ENCODE measurements at places on chromosomes 1 and 21. TPM values are rescaled to one million over a fixed set of nuclear protein-coding genes. Genes with fewer than 3 reads are reported as not detected.
A peak's percentile ranks its signal among the peaks of the same experiment; 100 is the strongest.

- no peak for DNase-seq
- H3K27me3 ChIP-seq = no peaks in the 10 kb centered on the region
- H3K4me3 ChIP-seq = no peak overlapping the region
- H3K4me1 ChIP-seq = no peaks in the 10 kb centered on the region
These were observed 167.3 kb downstream of the ZZZ3 start for GRCh38 chr1:77514921-77515776.

DNA sequence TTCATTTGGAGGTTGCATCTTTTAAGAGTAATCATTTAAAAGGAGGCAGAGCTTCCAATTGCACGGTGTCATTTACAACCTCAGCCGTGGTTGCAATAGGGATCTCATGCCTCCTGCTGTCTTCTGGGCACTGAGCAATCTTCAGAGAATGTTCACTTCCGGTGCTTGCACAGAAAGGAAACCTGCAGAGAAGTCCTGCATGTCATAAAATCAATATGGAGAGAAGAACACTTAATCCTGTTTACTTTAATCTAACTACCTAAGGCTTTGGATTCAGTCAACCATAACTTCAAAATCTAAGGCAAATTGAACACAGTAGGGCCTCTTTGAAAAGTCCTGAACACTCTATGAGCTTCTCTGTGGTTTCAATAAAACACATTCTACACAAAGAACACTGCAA, 11.3 kb upstream of the MAP10 start:
- no peak overlapping the region for H3K27ac ChIP-seq
- H3K4me1 ChIP-seq = no peaks in the 10 kb centered on the region
- no peaks in the 10 kb centered on the region for H3K27me3 ChIP-seq
- no peak overlapping the region for H3K4me3 ChIP-seq

DNA sequence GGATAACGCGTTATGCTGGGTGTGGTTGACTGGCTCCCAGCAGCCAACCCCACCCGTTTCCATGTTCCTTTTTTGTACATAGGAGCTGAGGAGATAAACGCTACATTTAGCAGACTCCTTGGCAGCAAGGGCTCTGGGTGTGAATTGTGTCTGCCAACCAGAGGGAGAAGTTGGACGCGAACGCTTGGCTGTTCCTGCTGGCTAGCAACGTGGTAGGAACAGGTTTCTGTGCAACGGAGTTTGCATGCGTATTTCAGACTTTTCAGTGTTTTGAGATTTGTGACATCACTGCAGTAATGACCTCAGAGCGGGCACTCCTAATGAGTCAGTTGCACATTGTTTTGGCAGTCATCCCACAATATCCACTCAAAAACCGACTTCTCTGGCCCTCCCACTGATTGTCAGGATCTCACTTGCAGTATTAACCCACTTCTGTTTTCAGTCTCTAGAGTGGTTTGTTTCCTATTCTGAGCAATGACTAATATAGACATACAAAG, 98.7 kb upstream of the RGS1 start:
- H3K27ac ChIP-seq = no peak overlapping the region
- no peaks in the 10 kb centered on the region for H3K27me3 ChIP-seq
- H3K4me3 ChIP-seq = no peak overlapping the region
- no peak for DNase-seq
- H3K4me1 ChIP-seq = no peaks in the 10 kb centered on the region

GRCh38 chr1:163290025-163290640, 31.6 kb upstream of the NUF2 start:
- H3K27ac ChIP-seq = no peak overlapping the region
- H3K27me3 ChIP-seq = no peaks in the 10 kb centered on the region
- no peak overlapping the region for H3K4me3 ChIP-seq
- no peaks in the 10 kb centered on the region for H3K36me3 ChIP-seq
- DNase-seq = peak; percentile 52

DNA sequence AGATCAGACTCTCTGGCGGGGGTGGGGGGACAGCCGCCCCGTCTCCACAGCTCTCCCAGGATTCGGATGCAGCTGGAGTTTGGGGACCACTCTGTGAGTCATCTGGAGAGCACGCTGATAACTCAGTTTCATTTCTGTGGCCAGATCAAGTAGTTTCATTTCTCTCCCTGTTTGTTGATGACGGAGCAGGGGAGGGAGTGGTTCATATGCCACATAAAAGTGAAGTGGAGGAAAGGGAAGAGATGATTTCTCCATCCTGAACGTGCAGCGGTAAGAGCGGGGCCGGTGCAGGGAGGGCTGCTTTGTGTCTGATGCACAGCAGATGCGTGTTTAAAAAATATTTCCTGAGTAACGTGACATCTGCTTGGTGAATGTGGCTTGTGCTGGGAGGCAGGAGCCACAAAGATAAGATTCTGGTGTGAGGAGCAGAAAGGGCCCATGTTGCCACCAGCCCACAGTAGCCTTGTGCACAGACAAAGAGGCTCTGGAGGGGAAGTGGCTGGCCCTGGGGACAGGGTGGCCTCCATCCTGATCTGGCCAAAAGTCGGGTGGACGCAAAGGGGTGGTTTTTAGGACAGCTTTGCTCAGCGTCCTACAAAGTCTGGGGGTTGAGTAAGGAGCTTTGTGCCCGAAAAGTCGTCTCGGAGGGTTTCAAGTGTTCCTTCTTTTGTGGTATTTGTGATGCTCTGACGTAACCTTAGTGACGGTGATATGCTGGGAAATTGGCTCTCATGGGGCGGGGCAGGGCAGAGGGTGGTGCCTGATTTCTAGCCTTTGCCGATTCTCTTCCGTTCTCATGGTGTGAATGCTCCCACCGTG, at the start of gene MX2:
TSS of gene MX2 (plus strand) at position 242 of the 819 bp plus-strand sequence. CDS start 14,880 bp downstream, outside the sequence.
- H3K4me1 ChIP-seq = no peaks in the 10 kb centered on the region
- H3K27me3 ChIP-seq = no peaks in the 10 kb centered on the region
- H3K27ac ChIP-seq = peak within 1 kb of the TSS; percentile 61
- DNase-seq = no peak

The LCE2C gene
- not detected for total RNA-seq

DNA sequence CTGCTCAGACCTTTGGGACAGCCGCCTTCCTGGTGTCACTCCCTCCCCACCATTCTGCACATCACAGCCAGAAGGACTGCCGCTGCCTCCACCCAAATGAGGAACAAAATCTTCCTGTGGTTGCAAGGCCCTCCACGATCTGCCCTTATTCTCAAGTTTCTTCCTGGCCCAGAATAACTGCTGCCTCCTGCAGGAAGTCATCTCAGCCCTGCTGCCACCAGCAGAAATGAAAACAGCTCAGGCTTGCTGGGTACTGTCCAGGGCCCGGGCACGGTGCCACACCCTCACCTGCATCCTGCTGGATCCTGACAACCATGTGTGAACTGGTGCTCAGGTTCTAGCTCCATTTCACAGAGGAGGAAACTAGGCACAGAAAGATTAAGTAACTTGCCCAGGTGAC, 2.8 kb downstream of the CLDN19 start:
- H3K4me1 ChIP-seq = peaks cover 13% of the 10 kb centered on the region
- H3K27me3 ChIP-seq = no peaks in the 10 kb centered on the region
- peak; percentile 62 for DNase-seq
- H3K27ac ChIP-seq = no peak overlapping the region
- H3K36me3 ChIP-seq = no peaks in the 10 kb centered on the region

GRCh38 chr1:226808501-226808900, 61.9 kb upstream of the PSEN2 start:
- H3K27me3 ChIP-seq = no peaks in the 10 kb centered on the region
- no peak for DNase-seq
- no peaks in the 10 kb centered on the region for H3K4me1 ChIP-seq

- no peak overlapping the region for H3K27ac ChIP-seq
- peak; percentile 40 for DNase-seq
- H3K27me3 ChIP-seq = no peaks in the 10 kb centered on the region
- no peaks in the 10 kb centered on the region for H3K4me1 ChIP-seq
- H3K36me3 ChIP-seq = no peaks in the 10 kb centered on the region
These were observed 63.4 kb downstream of the TRIM11 start for GRCh38 chr1:228343191-228343661.

DNA sequence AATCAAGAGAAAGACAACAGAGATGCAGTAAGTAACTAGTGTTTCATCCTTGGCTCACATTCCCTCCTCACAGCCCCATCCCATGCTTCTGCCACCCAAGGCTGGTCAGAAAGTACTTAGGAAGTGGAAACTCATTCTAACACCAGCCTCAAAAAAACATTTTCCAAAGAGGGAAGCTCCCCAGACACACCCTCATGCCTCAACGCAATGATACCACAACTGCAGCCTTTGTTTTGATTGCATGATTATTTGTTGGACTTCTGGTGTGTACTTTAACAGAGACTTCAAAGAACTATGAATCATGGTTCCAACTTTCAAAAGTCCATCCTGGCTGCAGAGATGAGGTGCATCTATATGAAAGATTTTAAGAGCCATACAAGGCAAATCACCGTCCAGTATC, 45.2 kb upstream of the KCNA3 start:
- no peaks in the 10 kb centered on the region for H3K36me3 ChIP-seq
- no peaks in the 10 kb centered on the region for H3K27me3 ChIP-seq
- H3K27ac ChIP-seq = no peak overlapping the region
- no peak overlapping the region for H3K4me3 ChIP-seq
- no peaks in the 10 kb centered on the region for H3K4me1 ChIP-seq
- no peak for DNase-seq

DNA sequence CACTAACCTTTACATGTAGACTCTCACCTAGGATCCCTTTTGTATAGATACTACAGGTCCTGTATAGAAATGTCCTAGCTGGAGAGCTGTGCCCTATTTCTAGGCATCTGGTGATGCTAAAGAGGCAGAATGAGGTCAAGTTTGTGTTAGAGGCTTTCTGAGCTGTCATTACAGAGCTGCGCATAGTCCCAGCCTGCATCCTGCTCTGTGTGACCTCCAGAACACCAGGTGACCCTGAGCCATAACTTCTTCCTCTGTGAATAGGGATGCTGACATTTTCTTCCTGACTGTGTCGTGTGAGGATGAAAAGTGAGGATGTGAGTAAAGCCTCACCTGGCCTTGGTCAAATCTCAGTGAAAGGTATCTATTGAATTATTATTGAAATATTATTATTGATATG, 66.3 kb downstream of the GLUL start:
- no peaks in the 10 kb centered on the region for H3K27me3 ChIP-seq
- no peak overlapping the region for H3K27ac ChIP-seq
- DNase-seq = no peak

The TTC39A gene
- 6.5 TPM for total RNA-seq

The RHCE gene
- 2.2 TPM for total RNA-seq

- H3K4me3 ChIP-seq = no peak overlapping the region
- no peaks in the 10 kb centered on the region for H3K36me3 ChIP-seq
- no peak for DNase-seq
- no peak overlapping the region for H3K27ac ChIP-seq
- no peaks in the 10 kb centered on the region for H3K4me1 ChIP-seq
These were observed 9.7 kb downstream of the ARHGEF2 start for GRCh38 chr1:155968670-155969069.

- no peaks in the 10 kb centered on the region for H3K27me3 ChIP-seq
- no peaks in the 10 kb centered on the region for H3K4me1 ChIP-seq
- no peak overlapping the region for H3K4me3 ChIP-seq
- H3K36me3 ChIP-seq = no peaks in the 10 kb centered on the region
- no peak overlapping the region for H3K27ac ChIP-seq
These were observed 564.2 kb upstream of the ZRANB2 start for GRCh38 chr1:71645015-71645414.

The MRPL39 gene
- total RNA-seq = 19.2 TPM

DNA sequence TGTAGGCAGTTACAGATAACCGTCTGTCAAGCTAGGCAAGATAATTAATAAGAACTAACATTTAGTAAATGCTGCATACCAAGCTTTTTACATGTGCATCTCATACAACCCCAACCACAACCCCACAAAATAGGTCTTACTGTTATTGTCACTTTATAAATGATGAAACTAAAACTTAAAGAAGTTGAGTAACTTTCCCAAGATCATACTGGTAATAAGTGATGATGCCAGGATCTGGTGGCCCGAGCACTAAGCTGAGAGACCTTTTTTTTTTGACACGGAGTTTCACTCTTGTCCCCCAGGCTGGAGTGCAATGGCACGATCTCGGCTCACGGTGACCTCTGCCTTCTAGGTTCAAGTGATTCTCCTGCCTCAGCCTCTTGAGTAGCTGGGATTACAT, 1.8 kb downstream of the NCSTN start:
- H3K27me3 ChIP-seq = no peaks in the 10 kb centered on the region
- no peak overlapping the region for H3K4me3 ChIP-seq
- H3K27ac ChIP-seq = no peak overlapping the region
- H3K4me1 ChIP-seq = no peaks in the 10 kb centered on the region
- no peak for DNase-seq

- no peaks in the 10 kb centered on the region for H3K27me3 ChIP-seq
- no peak overlapping the region for H3K27ac ChIP-seq
- DNase-seq = no peak
- H3K4me1 ChIP-seq = no peaks in the 10 kb centered on the region
These were observed 3.5 kb upstream of the MRPL55 start for GRCh38 chr1:228112617-228113016.

GRCh38 chr1:242524571-242525359, at the start of gene PLD5:
TSS of gene PLD5 (minus strand) at chr1:242524697.
- H3K27me3 ChIP-seq = no peaks in the 10 kb centered on the region
- H3K27ac ChIP-seq = no peak within 1 kb of the TSS
- no peaks in the 10 kb centered on the region for H3K36me3 ChIP-seq

DNA sequence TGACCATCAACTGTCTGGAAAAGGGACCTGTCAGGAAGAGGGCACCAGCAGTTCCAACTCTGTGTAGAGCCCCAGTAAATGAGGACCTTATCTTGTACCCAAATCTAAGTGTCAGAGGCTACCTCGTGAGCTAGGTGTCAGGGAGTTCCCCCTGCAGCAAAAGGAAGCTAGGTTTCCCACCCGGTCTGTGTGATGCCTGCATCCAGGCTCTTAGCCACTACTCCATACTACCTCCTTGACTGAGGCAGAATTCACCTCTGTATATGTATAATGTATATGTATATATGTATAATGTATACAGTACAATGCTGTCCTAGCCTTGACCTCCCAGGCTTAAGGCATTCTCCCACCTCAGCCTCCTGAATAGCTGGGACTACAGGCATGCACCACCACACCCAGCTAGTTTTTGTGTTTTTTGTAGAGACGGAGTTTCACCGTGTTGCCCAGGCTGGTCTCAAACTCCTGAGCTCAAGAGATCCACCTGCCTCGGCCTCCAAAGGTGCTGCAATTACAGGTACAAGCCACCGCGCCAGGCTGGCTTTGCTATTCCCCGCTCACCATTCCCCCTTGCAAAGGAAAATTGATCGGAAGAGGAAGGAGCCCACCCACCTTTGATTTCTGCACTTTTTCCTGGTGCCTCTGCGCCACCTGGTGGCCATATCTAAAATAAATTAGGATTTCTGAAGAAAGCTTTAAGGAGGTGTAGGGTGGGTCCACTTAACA, 15.7 kb upstream of the LUZP1 start:
- peak overlapping the region; percentile 45 for H3K4me3 ChIP-seq
- no peak for DNase-seq
- no peak overlapping the region for H3K27ac ChIP-seq
- no peaks in the 10 kb centered on the region for H3K4me1 ChIP-seq

The FAAH gene
- total RNA-seq = 28.7 TPM

The IL10 gene
- total RNA-seq = 2.2 TPM

GRCh38 chr1:155961937-155962336, 16.4 kb downstream of the ARHGEF2 start:
- no peak overlapping the region for H3K27ac ChIP-seq
- no peaks in the 10 kb centered on the region for H3K27me3 ChIP-seq
- peaks cover 8% of the 10 kb centered on the region for H3K36me3 ChIP-seq
- no peaks in the 10 kb centered on the region for H3K4me1 ChIP-seq

The CMPK1 gene
- 110 TPM for total RNA-seq

- H3K27ac ChIP-seq = no peak overlapping the region
- H3K36me3 ChIP-seq = no peaks in the 10 kb centered on the region
- DNase-seq = no peak
- no peak overlapping the region for H3K4me3 ChIP-seq
- no peaks in the 10 kb centered on the region for H3K27me3 ChIP-seq
These were observed 257.7 kb upstream of the CSF3R start for GRCh38 chr1:36740446-36740845.
